Caki2 (cell line): ENCODE measurements at places on chromosomes 1 and 21.

- no peak for DNase-seq
These were observed 485.3 kb upstream of the NFIA start for GRCh38 chr1:60596791-60597750.

DNA sequence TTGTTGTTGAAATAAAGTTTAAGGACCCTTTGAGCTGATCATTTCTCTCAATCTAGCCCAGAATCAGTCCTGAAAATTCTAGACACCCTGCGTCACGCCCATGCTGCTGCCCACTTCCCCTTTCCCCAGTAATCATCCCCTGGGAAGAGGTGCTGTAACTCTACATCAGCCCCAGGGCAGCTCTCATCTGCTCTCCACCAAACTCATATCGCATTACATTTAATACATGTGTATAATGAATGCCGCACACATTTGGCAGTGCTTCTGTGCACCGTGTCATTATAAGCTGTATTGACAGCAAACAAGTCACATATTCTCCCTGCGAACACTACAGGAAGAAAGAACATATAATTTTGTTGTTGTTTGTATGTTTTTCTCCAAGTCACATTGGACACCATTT is 539.7 kb upstream of the DAB1 start:
- DNase-seq: no peak

DNA sequence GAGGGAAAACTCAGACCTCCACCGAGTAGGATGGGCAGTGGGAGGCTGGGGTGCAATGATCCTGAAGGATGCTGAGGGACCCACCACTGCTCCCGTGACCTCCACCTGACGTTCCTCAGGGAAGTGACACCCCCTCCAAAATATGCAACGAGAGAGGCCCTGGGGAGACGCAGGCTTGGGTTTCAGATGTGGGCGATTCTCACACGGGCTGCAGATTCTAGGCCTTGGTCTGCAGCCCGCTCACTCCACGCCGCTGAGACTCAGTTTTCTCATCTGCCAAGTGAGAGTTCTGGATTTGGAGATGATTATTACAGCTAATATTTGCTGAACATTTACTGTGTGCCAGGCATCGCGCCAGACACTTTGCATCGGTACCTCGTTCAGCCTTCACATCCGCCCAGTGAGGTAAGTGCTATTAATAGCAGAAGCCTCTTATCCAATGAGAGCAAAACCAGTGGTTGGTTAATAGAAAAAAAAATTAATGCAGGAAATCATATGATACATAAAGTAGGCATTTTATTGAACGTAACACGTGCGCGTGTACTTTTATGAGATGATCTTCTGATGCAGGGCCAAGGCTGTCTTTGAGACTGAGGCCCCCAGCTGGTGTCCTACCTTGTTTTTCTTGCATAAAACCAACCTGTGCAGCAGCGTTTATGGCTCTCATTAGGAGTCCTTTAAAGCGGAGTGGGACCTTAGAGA is 102.0 kb upstream of the RUNX3 start:
- no peak for DNase-seq

DNA sequence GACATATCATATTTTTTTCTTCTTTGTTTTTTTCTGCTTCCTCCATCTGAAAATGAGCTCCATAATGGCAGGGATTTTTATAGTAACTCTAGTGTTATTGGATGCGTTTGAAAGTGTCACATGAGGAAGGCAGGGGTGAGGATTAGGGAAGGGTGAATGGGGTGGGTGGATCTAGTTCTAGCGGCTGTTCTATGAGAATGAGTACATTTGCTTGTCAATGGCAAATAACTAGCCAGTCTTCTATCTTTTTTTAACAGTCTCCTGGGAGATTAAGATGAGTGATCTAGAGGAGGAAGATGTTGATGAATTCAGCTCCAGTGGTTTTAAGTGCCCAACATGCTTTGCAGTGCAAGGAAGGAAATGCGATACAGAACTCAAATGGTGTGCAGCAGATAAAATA is 5.8 kb downstream of the OR14I1 start:
- DNase-seq: no peak

DNA sequence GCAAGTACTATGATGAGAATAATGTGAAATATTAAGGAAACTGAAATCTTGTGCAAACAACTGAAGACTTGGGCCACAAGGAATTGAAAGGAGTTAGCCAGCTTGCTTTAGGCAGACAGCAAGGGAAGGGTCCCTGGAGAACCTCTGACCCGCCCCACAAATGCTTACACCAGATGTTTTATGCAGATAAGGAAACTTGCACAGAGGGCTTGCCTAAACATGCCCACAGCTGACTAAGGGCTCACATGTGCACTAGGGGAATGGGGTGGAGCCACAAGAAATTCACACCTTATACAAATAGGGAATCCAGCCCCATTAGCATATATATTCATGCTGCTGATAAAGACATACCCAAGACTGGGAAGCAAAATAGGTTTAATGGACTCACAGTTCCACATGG is 86.1 kb upstream of the CYYR1 start:
- no peak for DNase-seq

- DNase-seq: no peak
These were observed 10.4 kb downstream of the KDM4A start for GRCh38 chr1:43660355-43660754.

GRCh38 chr21:38945545-38946245 is 140.0 kb downstream of the ETS2 start:
- DNase-seq: peak; percentile 61

DNA sequence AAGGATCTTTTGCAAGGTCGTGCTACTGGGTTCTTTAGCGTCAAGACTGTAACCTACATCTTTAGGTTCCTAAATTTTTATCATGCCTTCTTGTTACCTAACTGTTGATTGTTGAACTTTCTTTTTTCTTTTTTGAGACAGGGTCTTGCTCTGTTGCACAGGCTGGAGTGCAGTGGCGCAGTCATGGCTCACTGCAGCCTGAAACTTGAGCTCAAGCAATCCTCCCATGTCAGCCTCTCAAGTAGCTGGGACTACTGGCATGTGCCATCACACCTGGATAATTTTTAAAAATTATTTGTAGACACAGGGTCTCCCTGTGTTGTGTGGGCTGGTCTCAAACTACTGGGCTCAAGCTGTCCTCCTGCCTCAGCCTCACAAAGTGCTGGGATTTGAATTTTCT is 52.9 kb downstream of the NFIA start:
- no peak for DNase-seq

DNA sequence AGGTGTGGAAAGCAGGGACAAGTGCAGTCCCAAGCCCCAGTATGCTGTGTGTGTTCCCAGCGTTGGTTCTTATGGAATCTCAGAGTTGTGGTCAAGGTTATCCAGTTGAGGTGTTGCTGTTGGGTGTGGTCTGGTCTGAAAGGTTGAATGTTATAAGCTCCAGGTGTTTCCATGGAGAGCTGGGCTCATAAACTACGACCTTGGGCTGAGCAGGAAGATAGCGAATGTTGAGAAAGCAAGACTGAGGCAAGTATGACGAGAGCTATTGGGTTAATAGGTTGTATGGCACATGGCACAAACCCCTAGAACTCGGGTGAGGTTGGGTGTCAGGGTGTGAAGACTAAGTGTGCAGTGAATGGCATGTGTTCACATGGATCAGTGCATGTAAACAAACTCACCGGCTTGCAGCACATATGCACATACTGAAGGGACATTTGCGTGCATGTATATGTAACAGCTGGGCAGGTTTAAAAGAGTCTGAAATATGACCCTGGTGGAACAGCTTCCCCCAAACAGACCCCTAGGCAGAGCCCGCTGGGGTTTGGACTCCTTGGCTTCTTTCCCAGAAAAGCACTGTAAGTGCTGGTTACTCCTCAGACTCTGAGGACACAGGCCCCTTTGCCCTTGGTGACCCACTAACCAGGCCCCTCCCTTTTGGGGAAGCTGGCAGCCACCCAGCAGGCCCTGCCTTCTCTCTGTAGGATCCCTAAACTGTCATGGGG is 117.5 kb downstream of the NAV1 start:
- DNase-seq: no peak

DNA sequence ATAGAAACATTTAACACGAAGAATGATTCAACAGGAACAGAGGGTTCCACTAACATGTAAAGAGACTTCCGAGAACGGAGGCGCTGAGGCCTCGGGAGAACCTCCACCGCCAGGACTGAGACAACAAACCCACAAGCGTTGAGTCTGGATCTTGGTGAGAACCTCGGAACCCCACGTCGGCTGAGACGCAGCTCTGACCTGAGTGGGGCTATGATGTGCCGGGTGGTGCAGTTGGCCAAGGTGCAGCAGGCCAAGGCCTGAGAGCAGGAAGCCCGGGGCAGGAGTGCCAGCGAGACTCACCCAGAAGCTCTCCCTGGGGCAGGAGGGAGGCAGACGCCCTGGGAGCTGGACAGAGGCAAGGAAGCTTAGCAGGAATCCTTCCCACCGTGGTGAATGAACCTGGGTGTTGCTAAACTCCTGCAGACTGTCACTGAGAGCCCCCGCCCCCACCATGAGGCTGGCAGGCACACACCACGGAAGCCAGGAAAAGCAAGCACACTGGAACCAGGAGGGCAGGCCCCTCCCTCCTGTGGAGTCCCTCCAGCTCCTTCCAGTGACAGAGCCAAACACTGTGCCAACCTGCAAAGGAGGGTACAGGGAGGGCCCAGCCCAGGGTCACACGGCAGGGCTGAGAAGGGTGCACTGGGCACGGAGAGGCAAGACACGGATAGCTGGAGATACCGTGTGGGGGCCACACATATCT is 34.8 kb downstream of the WDR4 start:
- DNase-seq: no peak

DNA sequence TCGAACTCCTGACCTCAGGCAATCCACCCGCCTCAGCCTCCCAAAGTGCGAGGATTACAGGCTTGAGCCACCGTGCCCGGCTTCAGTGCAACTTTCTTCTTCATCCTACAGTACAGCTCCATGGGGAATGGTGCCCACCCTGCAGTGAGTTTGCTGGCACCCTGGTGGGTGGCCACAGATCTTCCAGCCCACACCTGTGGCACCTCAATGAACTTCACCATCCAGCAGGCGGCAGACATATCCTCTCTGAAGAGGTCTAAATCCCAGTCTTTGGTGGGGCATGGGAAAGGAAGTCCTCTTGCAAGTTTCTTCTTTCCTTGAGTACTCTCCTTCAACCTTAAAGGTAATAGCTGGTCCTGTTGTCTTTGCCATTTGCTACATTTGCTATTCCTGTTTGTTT is 18.1 kb upstream of the ZBTB8A start:
- no peak for DNase-seq

- DNase-seq: no peak
These were observed 507.2 kb downstream of the LTN1 start for GRCh38 chr21:28485301-28486022.

GRCh38 chr1:38616846-38617245 is 242.7 kb downstream of the RRAGC start:
- DNase-seq: no peak

DNA sequence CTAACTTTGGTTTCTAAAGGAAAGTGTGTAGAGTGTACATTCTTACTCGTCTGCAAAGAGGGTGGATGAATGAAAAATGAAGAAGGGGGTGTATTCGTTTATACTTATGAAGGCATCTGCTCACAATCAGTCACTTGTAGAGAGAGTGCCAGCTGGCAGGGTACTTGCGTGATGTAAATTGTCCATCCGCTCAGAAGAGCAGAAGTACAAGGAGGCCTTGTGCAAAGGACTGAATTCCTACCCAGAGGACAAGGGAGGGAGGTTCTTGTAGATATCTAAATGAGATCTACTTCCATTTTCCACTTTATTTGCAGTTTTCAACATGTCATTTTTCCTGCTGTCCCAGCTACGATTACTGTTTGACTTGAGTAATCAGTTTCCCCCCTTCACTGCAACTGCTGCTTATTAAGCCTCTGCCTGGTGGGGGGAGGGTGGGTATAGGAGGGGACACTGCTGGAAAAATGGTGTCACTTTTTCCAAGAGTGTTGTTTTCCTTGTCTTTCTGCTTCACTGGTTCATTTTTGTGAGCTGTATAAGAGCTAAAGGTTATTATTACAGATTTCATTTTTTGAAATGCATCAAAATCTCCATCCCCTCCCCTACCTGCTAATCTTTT is 67.3 kb downstream of the LAMC1 start:
- no peak for DNase-seq

DNA sequence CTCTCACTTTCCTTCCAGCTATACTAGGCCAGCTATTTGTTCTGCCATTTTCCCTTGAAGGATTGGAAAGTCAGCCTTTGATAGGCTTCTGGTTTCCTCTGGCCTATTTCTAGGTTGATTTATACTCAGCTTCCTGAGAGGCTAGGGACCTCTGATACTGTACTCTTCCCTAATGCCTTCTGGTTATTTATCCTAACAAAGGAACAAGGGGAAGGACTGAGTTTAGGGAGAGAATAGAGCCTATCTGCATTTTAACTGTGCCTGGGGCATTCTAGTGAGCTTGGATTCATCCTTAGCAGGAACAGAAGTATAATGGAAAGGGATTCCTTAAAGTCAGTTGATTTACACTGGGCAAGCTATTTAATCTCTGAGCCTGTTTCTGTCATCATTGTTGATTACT is 11.8 kb upstream of the TMEM39B start:
- no peak for DNase-seq

DNA sequence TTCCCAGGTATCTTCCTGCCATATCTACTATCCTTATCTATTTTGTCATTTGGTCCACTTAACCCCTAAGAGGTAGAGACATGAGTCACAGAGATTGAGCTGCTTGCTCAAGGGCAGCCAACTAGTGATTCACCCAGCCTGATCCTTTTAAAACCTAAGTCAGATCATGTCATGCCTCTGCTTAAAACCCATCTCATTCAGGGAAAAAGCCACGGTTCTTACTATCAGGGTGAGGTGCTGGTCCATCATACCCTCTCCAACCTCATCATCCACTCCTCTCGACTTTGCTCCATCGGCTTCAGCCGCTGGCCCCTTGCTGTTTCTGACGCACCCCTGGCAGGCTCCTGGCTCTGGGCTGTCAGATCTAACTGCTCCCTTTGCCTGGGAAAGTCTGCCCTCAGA is 14.4 kb upstream of the PPP1R15B start:
- DNase-seq: peak; percentile 57

- DNase-seq: no peak
These were observed 56.8 kb upstream of the LYST start for GRCh38 chr1:235923466-235924021.

DNA sequence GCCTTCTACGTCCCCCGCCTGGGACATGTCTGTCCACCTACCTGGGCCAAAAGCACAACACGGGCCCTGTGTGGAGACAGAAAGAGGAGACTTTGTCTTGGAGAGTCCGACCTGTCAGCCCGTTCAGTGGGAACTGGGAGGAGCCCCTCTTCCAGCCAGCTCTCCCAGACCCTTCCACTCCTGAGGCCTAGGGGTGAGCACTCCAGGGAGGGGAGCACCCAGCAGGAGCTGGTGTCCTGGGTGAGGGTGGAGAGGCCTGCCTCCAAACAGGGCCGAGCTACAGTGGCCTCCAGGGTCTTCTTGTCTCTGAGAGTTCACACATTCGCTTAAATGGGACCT is 546 bp downstream of the SPOCD1 start:
- no peak for DNase-seq
